ENCODE measurements at places on chromosomes 7 and 10.

DNA sequence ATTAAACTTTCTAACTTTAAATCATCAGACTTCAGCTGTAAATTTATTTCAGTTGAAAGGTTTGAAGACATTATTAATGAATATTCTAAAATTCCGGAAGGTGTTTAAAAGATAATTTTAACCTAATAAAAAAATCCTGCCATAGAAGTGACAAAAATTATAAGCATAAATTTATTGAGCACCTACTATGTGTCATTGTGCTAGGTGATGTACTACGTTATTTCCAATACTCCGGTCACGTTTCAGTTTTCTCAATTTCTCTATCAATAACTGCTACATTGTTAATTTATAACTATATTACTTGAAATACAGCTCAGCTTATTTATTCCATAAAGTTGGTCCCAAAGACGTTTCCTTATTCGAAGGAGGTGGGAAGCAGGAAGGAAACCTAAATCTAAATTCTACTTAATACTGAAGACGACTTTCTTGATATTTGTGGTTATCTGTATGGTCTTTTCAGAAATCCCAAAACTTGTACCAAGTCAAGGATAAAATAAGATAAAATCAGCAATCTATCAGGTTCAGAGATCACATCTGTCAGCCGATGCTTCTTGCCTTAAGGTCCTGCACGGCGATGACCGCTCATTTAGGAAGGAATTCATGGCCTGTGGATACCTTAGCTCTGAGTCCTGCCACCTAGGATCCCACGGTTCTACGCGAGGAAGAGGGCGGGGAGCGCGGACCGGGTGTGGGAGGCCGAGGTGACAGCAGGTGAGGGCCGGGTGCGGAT lies 1.2 kb upstream of the ZEB1 start:
- peak; percentile 51 for DNase-seq

- no peak for DNase-seq
Observed at GRCh38 chr7:151740081-151740851, 136.6 kb downstream of the PRKAG2 start.

DNA sequence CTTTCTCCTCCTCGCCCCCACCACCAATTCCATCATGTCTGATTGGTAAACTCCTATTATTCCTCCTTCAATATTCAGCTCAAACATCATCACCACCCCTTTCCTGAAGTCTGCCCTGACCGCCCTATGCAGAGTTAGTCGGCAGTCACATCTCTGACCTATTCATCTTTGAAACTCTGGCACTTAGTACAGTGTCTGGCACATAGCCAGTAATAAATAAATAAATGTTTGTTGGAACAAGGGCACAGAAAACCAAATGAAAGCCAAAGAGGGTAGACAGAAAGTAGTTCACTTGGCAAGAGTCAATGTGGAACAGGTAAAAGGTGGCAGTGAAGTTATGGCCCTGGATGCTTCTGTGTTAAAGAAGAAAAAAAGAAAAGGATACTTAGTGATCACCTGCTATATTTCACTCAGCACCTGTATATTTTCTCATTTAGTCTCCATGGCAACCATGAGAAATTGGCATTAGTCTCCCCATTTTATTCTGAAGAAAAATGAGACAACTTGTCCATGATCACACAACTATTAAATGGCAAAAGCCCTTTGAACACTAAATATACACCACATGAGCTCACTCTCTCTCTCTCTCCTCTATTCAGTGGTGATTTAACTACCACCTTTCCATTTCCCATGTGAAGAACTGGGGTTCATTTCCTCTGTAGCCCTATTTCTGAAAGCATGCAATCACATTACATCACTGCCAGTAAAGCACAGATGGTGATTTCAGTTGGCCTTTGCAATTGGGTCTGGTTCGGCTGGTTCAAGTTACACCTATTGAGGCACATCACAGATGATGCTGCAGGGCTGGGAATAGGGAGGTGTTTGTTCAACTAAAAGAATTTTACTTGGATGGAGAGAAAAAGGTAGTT lies 25.3 kb downstream of the CHCHD3 start:
- DNase-seq: no peak

GRCh38 chr10:96576277-96576980 lies 10.4 kb downstream of the TM9SF3 start:
- DNase-seq: no peak

DNA sequence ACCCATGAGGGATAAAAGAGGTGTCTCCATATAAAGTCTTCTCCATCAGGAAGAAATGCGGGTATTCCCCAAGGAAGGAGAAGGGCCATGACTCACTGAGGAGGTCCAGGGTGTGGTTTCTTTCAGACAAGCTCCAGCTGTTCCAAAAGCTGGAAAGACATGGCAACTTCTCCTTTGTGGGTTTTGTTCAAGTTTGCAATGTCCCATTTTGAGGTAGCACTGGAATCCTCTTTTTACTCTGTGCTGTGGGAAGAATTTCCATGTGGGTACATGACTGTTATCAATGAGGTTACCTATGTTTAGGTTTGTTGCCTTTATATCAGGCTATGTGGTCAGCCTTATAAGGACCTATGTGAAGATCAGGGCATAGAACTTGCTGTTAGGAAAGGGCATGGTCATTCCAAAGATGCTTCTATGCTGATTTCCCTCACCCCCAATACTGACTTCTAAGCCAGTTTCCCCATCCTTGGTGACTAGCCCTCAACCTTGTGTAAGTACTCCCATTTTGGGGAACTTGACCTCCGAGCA lies 697.5 kb downstream of the INHBA start:
- DNase-seq: no peak

GRCh38 chr7:134710511-134710853 lies 63.8 kb downstream of the BPGM start:
- no peak for DNase-seq

DNA sequence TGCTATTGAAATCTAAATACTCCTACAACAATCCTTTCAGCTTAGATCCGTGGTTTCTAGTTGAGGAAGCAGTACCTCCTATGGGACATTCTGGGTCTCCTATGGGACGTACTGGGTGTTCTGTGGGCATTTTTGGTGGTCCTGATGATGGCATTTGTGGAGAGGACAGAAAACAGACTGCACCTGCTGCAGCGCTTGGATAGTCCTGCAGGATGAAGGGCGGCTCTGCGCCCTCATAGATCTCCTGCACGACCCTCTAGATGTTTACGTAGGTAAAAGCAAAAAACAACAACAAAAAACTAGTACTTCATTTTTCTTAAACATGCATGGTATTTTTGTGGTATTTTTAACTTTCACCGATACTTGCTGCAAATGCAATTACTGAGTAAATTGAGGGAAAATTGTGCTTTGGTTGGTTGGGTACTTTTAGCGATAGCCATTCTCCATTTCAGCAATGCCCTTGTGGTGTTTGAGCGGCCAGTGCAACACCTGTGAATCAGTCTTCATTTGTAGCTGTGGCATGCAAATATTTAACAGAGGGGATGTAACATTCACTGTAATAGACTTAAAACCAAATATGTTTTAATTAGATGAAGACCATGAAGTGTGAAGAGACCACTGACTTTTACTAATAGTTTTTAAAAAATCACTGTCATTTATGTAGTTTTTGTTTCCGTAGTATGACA lies 461.2 kb downstream of the SDK1 start:
- no peak for DNase-seq

GRCh38 chr7:106620676-106621075 lies 40.3 kb downstream of the CCDC71L start:
- no peak for DNase-seq

DNA sequence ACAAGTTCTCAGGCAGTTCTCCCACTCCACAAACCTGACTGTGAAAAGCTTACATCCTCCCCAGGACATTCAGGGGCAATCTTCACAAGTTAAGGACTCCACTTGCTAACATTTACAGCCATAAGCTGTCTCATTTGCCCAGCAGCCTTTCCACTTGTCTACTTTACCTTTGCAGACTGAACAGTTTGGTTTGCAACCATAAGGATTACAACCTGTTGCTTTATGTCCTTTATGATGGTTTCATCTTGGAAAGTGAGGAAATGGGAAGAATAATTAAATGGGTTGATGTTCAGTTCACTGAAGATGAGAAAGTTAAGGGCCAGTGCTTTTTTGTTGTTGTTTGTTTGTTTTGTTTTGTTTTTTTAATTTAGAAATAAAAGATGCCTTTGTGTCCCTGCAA lies 92.4 kb downstream of the FAM204A start:
- no peak for DNase-seq

GRCh38 chr7:34155220-34155908 lies 250.0 kb downstream of the BMPER start:
- no peak for DNase-seq

DNA sequence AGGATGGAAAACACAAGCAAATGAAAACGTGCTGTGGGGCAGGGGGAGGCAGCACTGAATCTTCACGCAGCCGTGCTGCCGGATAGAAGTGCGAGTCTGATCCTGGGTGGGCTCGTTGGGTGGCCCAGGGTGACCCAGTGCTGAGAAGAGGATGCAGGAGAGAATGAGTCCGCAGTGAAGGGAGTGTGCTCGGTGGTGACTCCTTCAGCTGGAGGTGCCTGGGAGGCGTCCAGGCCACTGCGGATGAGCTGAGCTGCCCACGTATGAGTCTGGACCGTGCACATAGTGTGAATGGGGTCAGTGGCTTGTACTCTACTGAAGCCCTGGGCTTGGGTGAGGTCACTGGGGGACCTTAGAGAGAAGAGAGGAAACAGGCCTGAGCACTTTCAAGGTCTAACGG lies 190.0 kb upstream of the MGMT start:
- DNase-seq: no peak

DNA sequence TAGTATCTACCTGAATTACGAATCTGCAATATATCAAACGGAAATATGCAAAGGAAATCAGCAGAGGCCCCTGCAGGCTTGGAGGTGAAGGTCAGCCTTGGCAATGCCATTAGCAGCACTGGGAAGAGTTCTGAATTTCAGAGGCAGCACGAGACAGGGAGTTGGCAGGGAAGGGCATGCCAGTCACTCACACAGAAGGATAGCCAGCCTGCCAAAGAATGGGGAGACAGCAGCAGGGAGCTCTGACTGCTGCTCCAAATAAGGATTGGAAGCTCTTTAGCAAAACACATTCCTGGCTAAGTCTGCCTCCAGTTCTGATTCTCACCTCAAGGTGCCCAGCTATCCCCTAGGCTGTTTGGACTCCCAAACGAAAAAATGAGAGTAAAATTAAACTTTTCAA lies 188.0 kb downstream of the PDE1C start:
- DNase-seq: no peak

DNA sequence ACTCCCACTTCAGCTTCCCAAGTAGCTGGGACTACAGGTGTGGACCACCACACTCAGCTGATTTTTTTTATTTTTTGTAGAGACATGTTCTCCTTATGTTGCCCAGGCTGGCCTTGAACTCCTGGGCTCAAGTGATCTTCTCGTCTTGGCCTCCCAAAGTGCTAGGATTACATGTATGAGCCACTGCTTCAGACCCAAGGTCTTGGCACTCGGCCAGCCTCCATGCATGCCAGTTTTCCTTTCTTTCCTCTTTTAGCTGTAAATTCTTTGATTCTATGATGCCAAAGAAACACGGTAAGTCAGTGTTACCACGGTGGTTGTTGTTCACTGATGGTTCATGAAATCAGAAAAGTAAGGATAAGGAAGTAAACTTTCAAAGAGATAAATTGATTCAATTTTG lies 3.0 kb upstream of the MGAM start:
- DNase-seq: no peak

DNA sequence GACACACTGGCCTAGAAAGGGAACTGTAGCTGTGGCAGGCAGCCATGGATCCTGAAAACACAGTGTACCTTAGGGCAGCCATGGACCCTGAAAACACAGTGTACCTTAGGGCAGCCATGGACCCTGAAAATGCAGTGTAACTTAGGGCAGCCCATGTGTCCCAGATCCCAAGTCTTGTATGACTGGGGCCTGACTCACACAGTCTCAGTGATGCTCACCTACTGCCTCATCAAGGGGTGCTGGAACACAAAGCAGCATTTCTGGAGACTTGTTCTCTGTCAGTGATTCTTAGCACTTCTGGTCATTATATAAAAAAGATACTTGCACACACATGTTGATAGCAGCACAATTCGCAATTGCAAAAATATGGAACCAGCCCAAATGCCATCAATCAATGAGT lies 70.2 kb upstream of the LAMB4 start:
- DNase-seq: no peak

DNA sequence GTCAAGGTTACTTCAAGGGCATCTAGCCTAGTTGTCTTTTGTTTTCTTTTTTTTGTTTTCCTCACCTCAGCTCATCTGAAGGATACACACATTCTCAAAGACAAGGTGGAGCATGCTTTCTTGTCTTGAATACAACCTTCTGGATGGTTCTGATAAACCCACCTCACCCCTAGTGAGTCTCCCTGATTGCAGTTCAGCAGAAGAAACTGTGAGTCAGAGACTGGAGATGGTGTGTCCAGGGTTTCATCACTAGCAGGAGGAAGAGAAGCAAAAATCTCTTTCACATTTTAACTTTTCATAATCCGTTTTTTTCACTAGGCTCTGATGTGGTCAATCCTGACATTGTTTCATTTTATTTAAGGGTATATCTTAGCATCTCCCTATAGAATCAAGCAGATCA lies 143.0 kb upstream of the NRBF2 start:
- DNase-seq: no peak

DNA sequence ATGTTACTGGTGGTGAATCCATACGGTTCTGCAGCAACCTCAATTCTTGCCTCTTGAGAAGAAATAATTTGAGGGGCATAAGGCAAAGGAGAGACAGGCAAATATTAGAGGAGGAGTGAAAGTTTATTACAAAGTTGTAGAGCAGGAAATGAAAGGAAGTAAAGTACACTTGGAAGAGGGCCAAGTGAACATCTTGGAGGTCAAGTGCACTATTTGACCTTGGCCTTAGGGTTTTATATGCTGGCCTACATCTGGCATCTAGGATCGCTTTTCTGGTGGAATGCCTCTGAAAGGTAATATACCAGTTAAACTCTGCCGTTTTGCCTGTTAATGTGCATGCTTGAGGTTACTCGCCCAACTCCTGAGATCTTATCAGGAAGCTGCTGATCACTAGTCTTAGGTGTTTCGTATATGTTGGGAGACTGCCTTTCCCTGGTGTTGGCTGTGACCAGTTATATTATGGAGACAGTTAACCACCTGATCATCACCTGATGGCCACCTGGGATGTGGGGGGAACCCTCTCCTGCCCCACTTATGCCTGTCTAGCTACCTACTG lies 66.1 kb upstream of the CYP2C18 start:
- DNase-seq: no peak

- no peak for DNase-seq
Observed at GRCh38 chr10:104240078-104240477, 7.9 kb upstream of the CFAP43 start.

DNA sequence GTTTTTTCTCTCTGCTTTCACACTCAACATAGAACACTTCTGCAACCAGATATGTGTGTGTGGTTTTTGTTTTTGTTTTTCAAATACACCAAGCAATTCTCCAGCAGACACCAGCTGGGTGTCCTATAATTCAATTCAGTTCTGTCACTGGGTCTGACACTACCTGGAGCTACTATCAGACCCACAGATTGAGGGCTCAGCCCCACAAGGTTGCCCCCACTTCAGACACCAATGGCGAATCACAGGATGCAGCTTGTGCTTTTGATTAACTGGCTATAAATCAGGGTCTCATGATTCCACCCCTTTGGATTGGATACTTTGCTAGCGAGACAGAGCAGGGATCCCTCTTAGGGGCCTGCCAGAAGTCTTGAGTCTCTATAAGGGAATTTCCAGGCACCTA lies 462.2 kb upstream of the NRP1 start:
- DNase-seq: no peak

- DNase-seq: no peak
Observed at GRCh38 chr10:75851580-75852345, 420.3 kb downstream of the LRMDA start.

GRCh38 chr10:121873236-121873635 lies 54.6 kb downstream of the ATE1 start:
- DNase-seq: peak; percentile 83

Data from HAP-1 (cell line).